ENCODE measurements at places on chromosomes 5 and 9. TPM values are rescaled to one million over a fixed set of nuclear protein-coding genes. Genes with fewer than 3 reads are reported as not detected.

DNA sequence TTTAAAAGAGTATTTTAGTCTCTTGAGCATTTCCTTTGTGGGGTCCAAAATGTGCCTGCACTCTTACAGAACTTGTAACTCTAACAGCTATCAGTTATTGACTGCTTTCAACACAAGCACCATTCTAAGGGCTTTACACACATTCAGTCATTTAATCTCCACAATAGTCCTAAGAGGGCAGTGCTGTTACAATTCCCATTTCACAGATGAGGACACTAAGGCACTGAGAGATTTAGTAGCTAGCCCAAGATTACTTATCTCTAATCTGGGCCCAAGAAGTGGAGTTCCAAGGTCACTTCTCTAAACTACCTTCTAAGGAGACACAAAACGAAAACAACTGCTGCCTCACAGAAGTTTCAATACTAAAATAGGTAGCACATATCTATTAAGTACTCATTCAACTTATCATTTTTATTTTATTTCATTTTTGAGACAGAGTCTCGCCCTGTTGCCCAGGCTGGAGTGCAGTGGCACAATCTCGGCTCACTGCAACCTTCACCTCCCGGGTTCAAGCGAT is 275.2 kb downstream of the CWC27 start:
- H3K27me3 ChIP-seq: no peaks in the 10 kb centered on the region
- no peak overlapping the region for H3K4me3 ChIP-seq
- DNase-seq: no peak
- no peak overlapping the region for H3K27ac ChIP-seq

DNA sequence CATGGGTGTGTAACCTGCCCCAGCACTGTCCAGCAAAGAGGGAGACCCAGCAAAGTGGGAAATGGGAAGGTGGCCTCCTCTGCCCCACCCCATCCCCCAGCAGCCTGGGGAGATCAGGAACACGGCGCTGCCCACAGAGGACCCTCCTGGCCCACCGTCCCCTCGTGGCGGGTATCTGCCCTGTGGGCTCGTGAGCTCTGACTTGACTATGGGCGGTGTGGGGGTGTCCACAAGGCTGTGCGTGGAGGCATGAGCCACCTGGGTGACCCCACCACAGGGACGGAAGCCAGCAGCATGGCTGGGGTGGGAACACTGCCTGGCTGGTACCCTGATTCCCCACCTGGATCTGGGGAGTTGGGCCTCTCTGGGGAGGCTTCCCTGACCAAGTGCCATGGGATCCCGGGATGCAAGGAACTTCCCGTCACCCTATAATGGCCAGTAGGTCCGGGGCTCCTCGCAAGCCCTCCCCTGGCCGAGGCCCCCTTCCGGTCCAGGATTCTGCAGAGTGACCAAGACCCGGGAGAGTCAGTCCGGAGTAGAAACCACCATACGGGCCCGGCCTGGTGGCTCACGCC is 29.3 kb upstream of the SLC6A19 start:
- peaks cover 18% of the 10 kb centered on the region for H3K4me1 ChIP-seq
- H3K27me3 ChIP-seq: no peaks in the 10 kb centered on the region
- H3K4me3 ChIP-seq: no peak overlapping the region

DNA sequence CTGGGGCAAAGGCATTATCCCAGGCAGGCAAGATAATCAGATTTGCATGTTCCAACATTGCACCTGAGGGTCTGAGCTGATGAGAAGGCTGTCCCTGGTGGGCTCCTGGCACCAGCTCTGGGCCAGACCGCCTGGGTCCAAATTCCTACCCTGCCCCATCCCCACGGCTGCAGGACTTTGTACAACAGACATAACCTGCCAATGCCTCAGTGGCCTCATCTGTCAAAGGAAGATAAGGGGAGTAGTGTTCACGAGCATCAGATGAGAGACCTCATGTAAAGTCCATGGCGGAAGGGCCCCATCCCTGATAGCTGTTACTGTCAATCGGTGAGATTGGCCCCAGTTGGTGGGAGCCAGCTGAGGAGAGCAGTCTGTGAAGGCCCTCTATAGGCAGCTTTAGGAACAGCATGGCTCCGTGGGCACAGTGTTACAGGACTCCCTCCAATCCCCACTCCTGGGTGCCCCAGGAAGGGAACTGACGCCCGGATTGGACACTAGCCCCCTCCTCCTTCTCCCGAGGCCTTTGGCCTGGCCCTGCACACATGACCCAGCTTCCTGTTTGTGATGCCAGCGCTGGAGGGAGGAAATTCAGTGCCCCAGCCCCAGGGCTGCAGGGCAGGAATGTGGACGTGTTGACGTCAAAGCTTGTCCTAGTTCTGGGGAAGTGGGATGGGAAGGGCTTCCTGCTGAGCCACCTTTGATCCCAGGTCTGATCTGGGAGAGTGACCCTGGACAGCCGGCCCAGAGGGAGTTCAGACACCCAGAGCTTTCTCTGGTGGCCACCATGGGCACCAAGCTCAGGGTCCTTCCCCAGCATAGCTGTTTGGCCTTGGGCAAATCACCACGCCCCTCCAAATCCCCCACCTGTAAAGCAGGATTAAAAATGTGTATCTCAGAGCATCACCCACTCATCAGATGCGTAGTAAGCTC is 56.2 kb downstream of the DUSP1 start:
- H3K27ac ChIP-seq: peak overlapping the region; percentile 61
- H3K27me3 ChIP-seq: no peaks in the 10 kb centered on the region
- no peaks in the 10 kb centered on the region for H3K36me3 ChIP-seq
- H3K4me1 ChIP-seq: peaks cover 15% of the 10 kb centered on the region
- peak; percentile 82 for DNase-seq

DNA sequence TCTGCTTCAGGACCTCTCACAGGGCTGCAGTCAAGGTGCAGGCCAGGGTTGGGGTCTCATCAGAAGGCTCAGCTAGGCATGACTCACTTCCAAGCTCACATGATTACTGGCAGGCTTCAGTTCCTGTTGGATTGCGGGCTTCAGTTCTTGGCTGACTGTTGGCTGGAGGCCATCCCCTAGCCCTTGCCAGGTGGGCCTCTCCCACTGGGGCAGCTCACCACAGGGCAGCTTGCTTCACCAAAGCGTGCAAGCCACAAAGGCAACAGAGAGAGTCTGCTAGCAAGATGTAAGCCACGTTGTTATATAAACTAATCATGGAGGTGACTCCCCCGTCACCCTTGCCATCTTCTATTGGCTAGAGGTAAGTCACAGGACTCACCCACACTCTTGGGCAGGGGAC is 14.4 kb downstream of the CPLX2 start:
- no peak overlapping the region for H3K4me3 ChIP-seq
- peaks cover 17% of the 10 kb centered on the region for H3K4me1 ChIP-seq
- DNase-seq: no peak
- no peak overlapping the region for H3K27ac ChIP-seq
- H3K36me3 ChIP-seq: no peaks in the 10 kb centered on the region
- no peaks in the 10 kb centered on the region for H3K27me3 ChIP-seq

- peaks cover 9% of the 10 kb centered on the region for H3K4me1 ChIP-seq
- H3K27me3 ChIP-seq: no peaks in the 10 kb centered on the region
- peak; percentile 76 for DNase-seq
- H3K4me3 ChIP-seq: no peak overlapping the region
- H3K27ac ChIP-seq: no peak overlapping the region
These were observed 36.7 kb upstream of the GABBR2 start for GRCh38 chr9:98745470-98745869.

GRCh38 chr5:132136906-132137305 is 63.3 kb downstream of the CSF2 start:
- no peak for DNase-seq
- no peak overlapping the region for H3K27ac ChIP-seq
- no peaks in the 10 kb centered on the region for H3K4me1 ChIP-seq

DNA sequence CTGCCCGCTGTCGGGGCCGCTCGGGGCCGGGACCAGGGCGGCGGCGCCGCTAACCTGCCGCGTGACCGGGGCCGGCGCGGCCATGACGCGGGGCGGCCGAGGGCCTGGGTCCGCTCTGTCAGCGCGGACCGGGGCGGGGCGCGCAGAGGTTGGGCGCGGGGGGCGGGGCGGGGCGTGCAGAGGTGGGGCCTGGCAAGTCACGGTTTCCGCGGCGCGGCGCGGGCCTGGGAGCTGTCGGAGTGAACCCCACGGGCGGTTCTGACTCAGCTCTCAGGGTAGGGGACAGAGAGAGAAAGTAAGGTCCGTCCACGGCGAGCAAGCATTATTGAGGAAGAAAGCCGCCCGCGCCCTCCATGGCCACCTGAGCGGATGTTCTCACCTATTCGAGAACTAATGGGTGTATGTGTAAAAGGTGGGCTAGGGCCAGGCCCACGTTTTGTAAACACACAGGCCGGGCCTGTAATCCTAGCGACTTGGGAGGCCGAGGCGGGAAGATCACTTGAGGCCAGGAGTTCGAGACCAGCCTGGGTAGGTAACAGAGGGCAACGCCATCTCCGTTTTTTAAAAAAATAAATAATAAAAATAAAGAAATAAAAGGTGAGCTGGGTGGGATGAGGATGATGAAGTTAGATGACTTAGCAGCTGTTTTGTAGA is at the start of gene PRXL2C:
Gene PRXL2C (minus strand): TSS at position 120 of the 654 bp plus-strand sequence. CDS start 36 bp downstream, at position 84.
- peak; percentile 86 for DNase-seq
- H3K4me1 ChIP-seq: peaks cover 7% of the 10 kb centered on the region
- peak within 1 kb of the TSS; percentile 59 for H3K4me3 ChIP-seq

DNA sequence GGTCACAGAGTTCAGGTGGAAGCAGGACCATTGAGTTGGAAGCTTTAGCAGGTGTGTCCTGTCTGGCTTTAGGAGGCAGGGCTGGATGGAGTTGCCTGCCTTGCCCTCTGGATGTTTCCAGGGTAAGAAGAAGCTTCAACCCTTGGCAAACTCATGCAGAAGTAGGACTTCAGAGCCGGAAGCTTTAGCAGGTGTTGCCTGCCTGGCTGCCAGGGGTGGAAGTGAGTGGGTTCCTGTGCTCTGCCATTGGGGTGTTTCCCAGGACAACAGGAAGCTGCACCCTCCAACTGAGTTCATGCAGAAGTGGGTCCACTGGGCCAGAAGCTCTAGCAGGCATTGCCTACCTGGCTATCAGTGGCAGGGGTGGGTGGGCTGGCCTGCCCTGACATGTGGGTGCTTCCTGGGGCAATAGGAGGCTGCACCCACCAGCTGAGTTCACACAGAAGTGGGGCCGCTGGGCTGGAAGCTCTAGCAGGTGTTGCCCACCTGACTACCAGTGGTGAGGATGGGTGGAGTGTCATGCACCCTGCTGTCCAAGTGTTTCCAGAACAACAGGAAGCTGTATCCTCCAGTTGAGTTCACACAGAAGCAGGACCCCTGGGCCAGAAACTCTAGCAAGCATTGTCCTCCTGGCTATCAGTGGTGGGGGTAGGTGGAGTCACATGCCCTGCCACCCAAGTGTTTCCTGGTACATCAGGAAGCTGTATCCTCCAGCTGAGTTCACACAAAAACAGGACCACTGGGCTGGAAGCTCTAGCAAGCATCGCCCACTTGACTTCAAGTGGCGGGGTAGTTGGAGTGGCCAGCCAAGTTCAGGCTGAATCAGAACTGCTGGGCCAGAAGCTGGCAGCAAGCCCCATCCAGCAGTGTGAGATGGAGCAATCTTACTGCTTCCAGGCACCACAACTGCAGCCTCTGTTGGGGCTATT is 24.6 kb downstream of the LOX start:
- H3K27ac ChIP-seq: no peak overlapping the region
- no peaks in the 10 kb centered on the region for H3K27me3 ChIP-seq
- no peaks in the 10 kb centered on the region for H3K4me1 ChIP-seq
- H3K36me3 ChIP-seq: no peaks in the 10 kb centered on the region
- no peak overlapping the region for H3K4me3 ChIP-seq

GRCh38 chr5:611731-612486 is at the start of gene CEP72:
Gene CEP72 (plus strand): TSS chr5:612340. CDS start chr5:612362, 22 bp downstream.
- H3K27me3 ChIP-seq: no peaks in the 10 kb centered on the region
- H3K4me3 ChIP-seq: peak within 1 kb of the TSS; percentile 76
- peaks cover 14% of the 10 kb centered on the region for H3K4me1 ChIP-seq
- DNase-seq: peak; percentile 92

DNA sequence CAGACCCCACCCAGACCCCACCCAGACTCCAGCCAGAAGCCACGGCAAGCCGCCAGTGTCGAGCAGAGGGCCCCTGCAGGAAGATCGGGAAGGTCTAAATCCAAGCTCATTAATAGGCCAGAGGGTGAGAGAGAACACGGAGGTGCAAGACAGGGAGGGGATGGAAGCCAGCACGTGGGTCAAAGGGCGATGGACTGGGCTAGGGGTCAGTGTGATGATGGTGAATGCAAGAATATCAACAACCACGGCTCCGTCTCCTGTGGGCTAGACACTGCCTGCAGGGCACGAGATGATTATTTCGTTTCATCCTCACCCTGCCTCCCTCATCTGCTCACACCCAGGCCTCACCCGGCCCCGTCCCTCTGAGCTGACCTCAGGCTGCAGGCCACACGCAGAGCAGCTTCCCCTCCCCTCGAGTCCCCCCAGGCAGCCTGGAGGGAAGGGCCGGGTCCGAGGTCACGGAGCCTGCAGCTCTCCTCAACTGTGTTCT is 122.0 kb downstream of the COL23A1 start:
- no peaks in the 10 kb centered on the region for H3K36me3 ChIP-seq
- no peak for DNase-seq
- no peak overlapping the region for H3K4me3 ChIP-seq
- no peaks in the 10 kb centered on the region for H3K27me3 ChIP-seq

GRCh38 chr5:121366515-121366914 is 485.2 kb upstream of the FTMT start:
- H3K36me3 ChIP-seq: no peaks in the 10 kb centered on the region
- no peaks in the 10 kb centered on the region for H3K27me3 ChIP-seq
- no peaks in the 10 kb centered on the region for H3K4me1 ChIP-seq
- H3K27ac ChIP-seq: no peak overlapping the region

GRCh38 chr5:160773646-160774410 is 78.2 kb downstream of the ATP10B start:
- no peak overlapping the region for H3K27ac ChIP-seq
- DNase-seq: no peak
- no peaks in the 10 kb centered on the region for H3K4me1 ChIP-seq
- H3K36me3 ChIP-seq: no peaks in the 10 kb centered on the region
- H3K4me3 ChIP-seq: no peak overlapping the region
- no peaks in the 10 kb centered on the region for H3K27me3 ChIP-seq

DNA sequence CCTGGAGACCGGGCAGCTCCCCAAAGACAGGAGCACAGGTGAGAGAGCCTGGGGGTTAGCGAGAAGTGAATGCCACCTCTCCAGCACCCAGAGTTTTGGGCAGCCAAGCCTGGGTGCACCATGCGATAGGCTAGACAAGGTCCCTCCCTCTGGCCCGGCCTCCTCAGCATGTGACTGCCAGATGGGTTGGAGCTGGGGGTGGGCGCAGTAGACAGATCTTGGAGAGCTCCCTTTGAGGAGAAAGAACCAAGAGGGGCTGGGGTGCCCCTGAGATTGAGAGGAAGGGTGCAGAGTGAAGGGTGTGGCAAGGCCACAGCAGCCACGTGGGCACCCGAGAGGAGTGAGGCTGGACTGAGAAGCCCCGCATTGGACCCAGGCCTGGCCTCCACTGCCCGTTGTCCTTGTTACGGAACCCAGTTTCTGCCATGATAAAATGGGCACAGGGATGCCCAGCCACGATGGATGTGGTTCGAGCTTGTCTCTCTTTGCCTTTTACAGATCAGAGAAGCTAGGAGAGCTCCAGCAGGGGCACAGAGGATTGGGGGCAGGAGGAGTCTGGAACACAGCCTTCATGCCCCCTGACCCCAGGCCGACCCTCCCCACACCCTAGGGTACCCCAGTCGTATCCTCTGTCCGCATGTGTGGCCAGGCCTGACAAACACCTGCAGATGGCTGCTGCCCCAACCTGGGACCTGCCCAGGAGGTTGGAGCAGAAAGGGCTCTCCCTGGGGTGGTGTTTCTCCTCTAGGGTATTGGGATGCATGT is 1.4 kb downstream of the TMEM141 start:
- DNase-seq: peak; percentile 45
- H3K27me3 ChIP-seq: no peaks in the 10 kb centered on the region
- no peak overlapping the region for H3K4me3 ChIP-seq
- H3K4me1 ChIP-seq: peaks cover 71% of the 10 kb centered on the region
- H3K27ac ChIP-seq: peak overlapping the region; percentile 95

The ASTN2 gene
- 9.6 TPM for total RNA-seq

The MARCHF11 gene
- not detected for total RNA-seq

The PLPP7 gene
- 3.6 TPM for total RNA-seq

The DNM1 gene
- 29.0 TPM for total RNA-seq

The FSTL4 gene
- total RNA-seq: 1.3 TPM

The HCN1 gene
- total RNA-seq: 0.52 TPM

The NUTM2G gene
- total RNA-seq: not detected

Measured in body of pancreas (tissue), 4 donors.